ENCODE measurements at places on chromosomes 3 and 15.
A peak's percentile ranks its signal among the peaks of the same experiment; 100 is the strongest.

DNA sequence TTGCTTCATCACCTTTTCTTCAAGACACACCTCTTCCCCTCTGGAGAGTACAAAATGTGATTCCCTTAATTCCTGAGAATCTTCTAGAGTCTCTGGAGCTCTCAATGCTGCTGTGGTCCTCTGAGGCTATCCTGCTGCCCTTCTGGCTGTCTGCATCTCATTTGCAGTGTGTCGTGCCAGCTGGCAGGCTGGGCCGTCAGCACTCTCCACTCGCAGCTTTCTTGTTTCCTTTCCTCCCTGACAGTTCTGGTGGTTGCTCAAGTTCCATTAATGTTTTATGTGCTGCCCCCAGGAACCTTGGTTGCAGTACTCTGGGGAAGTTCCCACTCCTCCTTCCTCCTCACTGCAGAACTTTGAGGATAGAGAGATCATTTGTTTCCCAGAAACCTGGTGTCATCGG lies 210.8 kb upstream of the ROPN1 start:
- DNase-seq, result peak; percentile 11

DNA sequence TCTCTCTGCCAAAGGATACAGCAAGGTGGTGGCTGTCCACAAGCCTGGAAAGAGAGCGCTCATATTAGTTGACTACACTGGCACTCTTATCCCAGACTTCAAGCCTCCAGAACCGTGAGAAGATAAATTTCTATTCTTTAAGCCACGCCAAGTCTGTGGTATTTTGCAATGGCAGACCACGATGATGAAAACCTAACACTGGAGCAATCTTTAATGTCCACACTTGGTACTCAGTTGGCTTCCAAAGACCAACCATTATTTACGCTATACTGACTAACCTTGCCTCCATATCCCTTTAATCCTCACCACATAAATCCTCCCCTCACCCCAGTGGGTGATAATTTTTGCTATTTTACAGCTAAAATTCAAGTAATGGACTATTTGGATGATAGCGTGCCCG lies 16.9 kb upstream of the LACTB start:
- no peak for DNase-seq

DNA sequence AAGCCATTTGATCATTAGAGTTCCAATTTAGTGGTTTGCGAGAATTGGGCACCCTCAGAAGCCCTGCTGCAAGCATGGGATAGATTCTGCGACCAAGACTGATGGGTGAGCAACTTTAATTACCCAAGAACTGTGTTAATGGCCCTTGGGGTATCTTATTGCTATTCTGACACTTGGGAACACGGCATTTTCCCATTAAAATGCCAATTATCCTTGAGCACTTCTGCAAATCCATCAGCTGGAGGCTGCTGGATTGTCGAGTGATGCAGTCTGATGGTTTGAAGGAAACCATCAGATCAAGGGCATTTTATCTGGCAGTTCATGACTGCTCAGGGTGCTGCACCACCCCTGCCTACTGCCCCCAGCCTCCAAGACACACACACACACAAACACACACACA lies 183.6 kb upstream of the PROK2 start:
- DNase-seq, result no peak

DNA sequence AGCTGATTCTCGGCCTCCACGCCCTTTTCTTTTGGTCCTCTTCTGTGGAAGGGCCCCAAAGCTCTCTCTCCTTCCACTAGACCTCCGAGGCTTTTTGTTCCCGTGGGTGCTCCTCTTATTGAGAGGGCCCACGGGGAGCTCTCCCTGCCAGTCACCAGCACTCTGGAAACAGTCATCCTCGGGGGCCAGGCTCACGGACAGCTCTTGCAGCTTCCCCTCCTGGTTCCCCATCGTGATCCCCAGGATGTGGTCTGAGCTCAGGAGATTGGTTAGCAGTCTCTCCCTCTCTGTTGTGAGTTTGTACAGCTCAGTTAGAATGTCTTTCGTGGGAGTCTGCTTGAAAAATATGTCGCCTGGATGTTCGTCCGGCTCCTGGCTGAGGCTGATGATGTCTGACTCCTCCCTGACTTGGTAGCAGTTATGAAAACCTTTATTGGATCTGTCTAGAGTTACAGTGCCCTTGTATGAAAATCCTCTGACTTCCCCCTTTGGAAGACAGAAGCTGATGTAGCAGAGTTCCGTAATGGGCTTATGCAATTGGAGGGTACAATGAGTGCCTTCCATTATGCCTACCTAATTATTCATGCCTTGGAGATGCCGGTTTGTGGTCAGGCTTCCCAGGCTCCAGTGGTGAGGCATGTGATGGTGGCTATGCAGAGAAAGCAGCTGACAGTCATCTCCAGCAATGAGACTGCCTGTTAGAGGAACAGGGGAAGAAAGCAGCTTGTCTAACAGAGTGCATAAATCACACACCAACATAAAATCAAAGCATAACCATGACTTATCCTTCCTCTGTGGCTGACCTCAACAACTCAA lies 40.0 kb downstream of the FMN1 start:
- no peak for DNase-seq

GRCh38 chr15:86849136-86849535 lies 769.5 kb downstream of the AGBL1 start:
- no peak for DNase-seq

DNA sequence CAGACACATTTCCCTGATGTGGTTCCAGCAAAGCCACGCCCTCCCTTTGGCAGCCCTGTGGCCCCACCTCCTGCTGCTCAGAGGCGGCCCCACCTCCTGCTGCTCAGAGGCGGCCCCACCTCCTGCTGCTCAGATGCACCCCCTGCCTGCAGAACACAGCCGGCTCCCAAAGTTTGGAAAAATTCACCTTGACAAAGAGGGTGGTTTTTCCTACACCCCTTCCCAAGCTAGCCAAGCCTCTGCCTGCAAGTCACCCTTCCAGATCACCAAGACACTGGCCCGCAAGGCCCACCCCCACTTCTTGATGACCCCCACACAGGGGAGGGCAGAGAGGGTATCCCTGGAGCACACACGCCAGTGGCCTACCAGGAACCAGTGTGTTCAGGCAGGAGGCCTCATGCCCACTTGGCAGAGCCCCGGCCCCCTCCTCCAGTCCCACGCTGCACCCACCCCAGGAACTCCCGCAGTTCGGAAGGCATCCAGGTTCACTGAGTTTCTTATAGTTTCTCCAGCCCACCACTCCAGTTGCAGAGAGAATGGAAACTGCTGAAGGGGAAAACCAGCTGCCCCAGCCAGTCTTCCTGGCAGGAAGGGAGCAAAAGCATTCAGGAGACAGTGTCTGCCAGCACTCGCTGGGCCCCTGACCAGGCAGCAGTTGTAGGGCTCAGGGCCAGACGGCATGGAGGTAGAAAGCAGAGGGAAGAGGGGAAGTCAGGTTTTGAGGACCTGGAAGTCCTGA lies 2.3 kb upstream of the HAPLN3 start:
- DNase-seq, result peak; percentile 95

GRCh38 chr3:133209871-133210550 lies 171.8 kb downstream of the TMEM108 start:
- DNase-seq, result peak; percentile 6

DNA sequence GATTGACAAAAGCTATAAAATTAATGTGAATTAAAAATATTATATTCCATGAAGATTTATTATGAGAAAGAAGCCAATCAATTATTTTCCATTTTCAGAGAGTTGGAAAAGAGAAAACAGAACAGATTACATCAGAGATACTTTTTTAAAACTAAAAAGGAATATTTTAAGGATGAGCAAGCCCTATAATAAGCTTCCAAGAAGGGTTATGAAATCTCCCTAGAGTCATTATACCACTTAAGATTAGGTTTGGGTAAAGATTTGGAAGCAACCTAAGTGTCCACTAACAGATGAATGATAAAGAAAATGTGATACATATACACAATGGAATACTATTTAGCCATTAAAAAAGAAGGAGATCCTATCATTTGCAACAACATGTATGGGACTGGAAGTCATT lies 51.6 kb upstream of the FSIP1 start:
- no peak for DNase-seq

DNA sequence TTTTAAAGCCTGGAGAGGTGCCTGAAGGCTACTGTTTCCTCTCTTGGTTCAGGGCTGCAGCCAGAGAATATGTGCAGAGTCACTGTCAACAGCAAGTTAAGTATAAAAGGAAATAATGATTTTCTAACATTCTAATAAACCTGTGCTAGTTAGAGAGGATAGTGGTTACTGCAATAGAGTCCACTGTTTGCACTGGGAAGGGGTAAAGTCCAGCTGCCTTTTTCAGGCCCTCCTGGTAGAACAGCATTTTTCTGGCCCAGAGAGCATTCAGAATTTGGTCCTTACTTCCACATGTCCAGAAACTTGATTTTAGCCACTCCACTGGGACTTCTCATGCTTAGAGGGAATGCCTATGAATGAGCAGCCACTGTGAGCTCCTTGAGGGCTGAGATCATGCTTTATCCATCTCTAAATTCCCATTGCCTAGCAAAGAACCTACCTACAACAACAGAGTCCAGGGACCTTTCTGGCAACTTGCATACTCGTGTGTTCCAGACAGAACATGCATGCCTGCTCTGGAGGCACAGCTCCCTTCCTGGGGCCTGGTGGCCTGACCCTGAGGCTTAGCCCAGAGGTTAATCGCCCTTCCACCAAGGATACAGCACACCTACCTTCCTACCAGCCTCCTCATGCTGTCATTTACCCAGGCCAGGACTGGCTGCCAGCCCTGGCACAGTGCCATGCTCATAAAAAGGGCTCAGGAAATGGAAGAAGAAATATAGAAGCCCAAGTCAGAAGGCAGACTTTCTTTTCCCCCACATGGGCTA lies 50.3 kb upstream of the ATP13A3 start:
- DNase-seq, result peak; percentile 58

- DNase-seq, result no peak
These were observed 68.5 kb downstream of the MYO1E start for GRCh38 chr15:59304034-59304795.

Data from hepatocyte (in vitro differentiated cells).